ENCODE measurements at places on chromosomes 5 and 9. TPM values are rescaled to one million over a fixed set of nuclear protein-coding genes. Genes with fewer than 3 reads are reported as not detected.

Gene FOXD4L6
- total RNA-seq, result 0.38 TPM

Gene WNT8A
- not detected for total RNA-seq

Gene MTAP
- 24.0 TPM for total RNA-seq

Gene RASEF
- 9.1 TPM for total RNA-seq

Gene LRRC26
- total RNA-seq, result 3.7 TPM

Gene F2RL2
- total RNA-seq, result 0.23 TPM

Gene HINT1
- total RNA-seq, result 223 TPM

Gene PLPP7
- total RNA-seq, result 0.40 TPM

Gene ANKRD55
- total RNA-seq, result 0.09 TPM

Gene SLC45A2
- total RNA-seq, result 0.19 TPM

Gene PCDHA1
- total RNA-seq, result not detected

Gene ZCCHC10
- 15.1 TPM for total RNA-seq

Gene RANBP17
- total RNA-seq, result 9.3 TPM

Gene HACD4
- total RNA-seq, result 1.1 TPM

Gene PRR7
- total RNA-seq, result 7.7 TPM

Gene SCAI
- total RNA-seq, result 3.7 TPM

Gene IGIP
- 7.7 TPM for total RNA-seq

Gene GDA
- total RNA-seq, result 2.4 TPM

Gene SPEF2
- total RNA-seq, result 2.2 TPM

Gene ACSL6
- 1.1 TPM for total RNA-seq

Gene TRIM36
- 0.76 TPM for total RNA-seq

Gene FIBCD1
- total RNA-seq, result not detected

Gene ANKRD33B
- 0.57 TPM for total RNA-seq

Gene PCDHB3
- total RNA-seq, result 0.76 TPM

Gene GARIN3
- not detected for total RNA-seq

Gene PCDHB16
- total RNA-seq, result 0.91 TPM

Gene GMCL2
- total RNA-seq, result not detected

Gene IFNB1
- total RNA-seq, result not detected

Gene OGN
- total RNA-seq, result 23.3 TPM

Gene TAF1L
- total RNA-seq, result not detected

Gene NMUR2
- not detected for total RNA-seq

Gene PCDHGA2
- 0.15 TPM for total RNA-seq

Gene RNF180
- total RNA-seq, result 2.1 TPM

Gene CAVIN4
- total RNA-seq, result 0.11 TPM

Gene C5orf58
- total RNA-seq, result not detected

Gene APBA1
- total RNA-seq, result 8.0 TPM

All from esophagus squamous epithelium (tissue), 5 donors.